ENCODE measurements at places on chromosomes 2 and 18.

- DNase-seq: no peak
These were observed 19.3 kb downstream of the HNMT start for GRCh38 chr2:137983581-137983980.

- DNase-seq: no peak
These were observed 88.5 kb upstream of the ODC1 start for GRCh38 chr2:10536569-10537133.

GRCh38 chr2:177328056-177328455 is 63.5 kb upstream of the NFE2L2 start:
- DNase-seq: no peak

- DNase-seq: no peak
These were observed 202.2 kb downstream of the SOX11 start for GRCh38 chr2:5894355-5894754.

DNA sequence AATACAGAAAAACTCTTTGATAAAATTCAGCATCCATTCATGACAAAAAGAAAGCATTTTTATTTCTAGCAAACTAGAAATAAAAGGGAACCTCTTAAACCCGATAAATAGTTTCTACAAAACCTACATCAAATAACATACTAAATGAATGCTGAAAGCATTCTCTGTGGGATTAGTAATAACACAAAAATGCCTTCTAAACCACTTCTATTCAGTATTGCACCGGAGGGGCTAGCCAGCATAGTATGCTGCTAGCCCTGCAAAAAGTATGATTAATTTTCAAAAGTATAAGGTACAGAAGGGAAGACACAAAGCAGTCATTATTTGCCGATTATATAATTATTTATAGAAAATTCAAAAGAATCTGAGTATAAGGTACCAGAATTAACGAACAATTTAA is 145.2 kb downstream of the DTNB start:
- no peak for DNase-seq

Measured in cortex of kidney (tissue), 1 donor.